ENCODE measurements at places on chromosomes 11 and 22. TPM values are rescaled to one million over a fixed set of nuclear protein-coding genes. Genes with fewer than 3 reads are reported as not detected.

DNA sequence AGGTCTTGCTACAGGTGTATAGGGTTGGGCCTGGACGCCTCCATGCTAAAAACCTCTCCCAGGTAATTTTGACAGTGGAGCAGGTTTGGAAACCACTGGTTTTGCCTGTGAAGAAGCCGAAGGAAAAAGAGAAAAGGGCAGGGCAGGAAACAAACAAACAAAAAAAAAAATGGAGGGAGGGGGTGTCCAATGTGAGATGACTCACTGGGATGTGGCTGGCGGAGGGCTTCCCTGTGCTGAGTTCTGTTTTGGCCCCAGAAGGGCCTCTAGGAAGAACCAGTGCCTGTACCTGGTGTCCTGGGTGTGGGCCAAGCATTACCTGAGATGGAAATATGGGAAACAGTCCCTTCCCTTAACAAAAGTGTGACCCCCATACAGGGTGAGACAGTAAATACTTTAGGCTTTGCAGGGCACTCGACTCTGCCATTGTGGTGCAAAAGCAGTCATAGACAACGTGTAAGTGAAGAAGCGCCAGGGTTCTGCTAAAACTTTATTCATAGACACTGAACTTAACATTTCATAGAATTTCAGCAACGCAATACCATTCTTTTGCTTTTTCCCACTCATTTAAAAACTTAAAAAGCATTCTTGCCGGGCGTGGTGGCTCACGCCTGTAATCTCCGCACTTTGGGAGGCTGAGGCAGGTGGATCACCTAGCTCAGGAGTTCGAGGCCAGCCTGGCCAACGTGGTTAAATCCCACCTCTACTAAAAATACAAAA lies 9.5 kb upstream of the DGKZ start:
- DNase-seq = no peak

- no peak for DNase-seq
Measured at GRCh38 chr11:12474871-12475270, 97.5 kb downstream of the PARVA start.

OR4C13 gene
- not detected for total RNA-seq

DNA sequence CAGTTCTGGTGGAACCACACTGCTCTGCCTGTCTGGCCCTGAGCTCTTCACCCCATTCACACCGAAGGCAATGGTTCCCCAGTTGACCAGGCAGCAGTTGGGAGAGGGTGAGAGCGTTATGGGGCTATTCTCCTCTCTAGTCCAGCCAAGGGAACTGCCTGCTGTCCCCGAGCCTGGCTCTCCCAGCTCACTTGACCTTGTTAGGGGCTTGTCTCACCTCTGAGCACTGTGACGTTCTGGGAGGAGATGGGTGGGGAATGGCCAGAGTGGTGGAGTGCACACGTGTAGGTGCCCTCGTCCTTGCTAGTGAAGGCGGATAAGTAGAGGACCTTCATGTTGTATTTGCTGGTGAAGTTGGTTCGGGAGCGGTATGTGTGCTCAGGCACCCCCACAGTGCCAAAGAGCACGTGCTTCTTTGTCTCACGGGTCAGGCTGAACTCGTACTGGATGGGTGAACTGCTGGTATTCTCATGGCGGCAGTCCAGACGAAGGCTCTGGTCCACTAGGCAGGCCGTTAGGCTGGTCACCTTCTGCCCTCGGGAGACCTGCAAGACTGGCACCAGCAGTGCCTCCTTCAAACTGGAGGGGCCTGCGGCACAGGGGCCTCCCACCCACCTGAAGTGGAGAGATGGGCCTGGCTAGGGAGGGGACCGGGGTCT lies 3.0 kb downstream of the THY1 start:
- DNase-seq = no peak

PCNX3 gene
- total RNA-seq = 21.6 TPM

GRCh38 chr11:19715373-19715772 lies 2.7 kb downstream of the NAV2 start:
- DNase-seq = no peak

CDHR5 gene
- not detected for total RNA-seq

TSSK2 gene
- total RNA-seq = not detected

SEC14L2 gene
- 8.2 TPM for total RNA-seq

DNA sequence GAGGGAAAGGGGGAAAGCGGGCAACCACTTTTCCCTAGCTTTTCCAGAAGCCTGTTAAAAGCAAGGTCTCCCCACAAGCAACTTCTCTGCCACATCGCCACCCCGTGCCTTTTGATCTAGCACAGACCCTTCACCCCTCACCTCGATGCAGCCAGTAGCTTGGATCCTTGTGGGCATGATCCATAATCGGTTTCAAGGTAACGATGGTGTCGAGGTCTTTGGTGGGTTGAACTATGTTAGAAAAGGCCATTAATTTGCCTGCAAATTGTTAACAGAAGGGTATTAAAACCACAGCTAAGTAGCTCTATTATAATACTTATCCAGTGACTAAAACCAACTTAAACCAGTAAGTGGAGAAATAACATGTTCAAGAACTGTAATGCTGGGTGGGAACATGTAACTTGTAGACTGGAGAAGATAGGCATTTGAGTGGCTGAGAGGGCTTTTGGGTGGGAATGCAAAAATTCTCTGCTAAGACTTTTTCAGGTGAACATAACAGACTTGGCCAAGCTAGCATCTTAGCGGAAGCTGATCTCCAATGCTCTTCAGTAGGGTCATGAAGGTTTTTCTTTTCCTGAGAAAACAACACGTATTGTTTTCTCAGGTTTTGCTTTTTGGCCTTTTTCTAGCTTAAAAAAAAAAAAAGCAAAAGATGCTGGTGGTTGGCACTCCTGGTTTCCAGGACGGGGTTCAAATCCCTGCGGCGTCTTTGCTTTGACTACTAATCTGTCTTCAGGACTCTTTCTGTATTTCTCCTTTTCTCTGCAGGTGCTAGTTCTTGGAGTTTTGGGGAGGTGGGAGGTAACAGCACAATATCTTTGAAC lies 6.8 kb downstream of the MALAT1 start:
- no peak for DNase-seq

POTEH gene
- not detected for total RNA-seq

- DNase-seq = no peak
Measured at GRCh38 chr11:65871811-65872548, 620 bp downstream of the EFEMP2 start.

GRCh38 chr22:26450453-26451185 lies 21.6 kb downstream of the ASPHD2 start:
- no peak for DNase-seq
